ENCODE measurements at places on chromosomes 2 and 18. TPM values are rescaled to one million over a fixed set of nuclear protein-coding genes. Genes with fewer than 3 reads are reported as not detected.

The COLEC12 gene
- 2.4 TPM for polyA plus RNA-seq

The SERPINB10 gene
- not detected for polyA plus RNA-seq

The CHRNG gene
- not detected for polyA plus RNA-seq

The INHBB gene
- 1.4 TPM for polyA plus RNA-seq

The XIRP2 gene
- 0.17 TPM for polyA plus RNA-seq

The SLC5A6 gene
- polyA plus RNA-seq: 3.5 TPM

The GALNT13 gene
- polyA plus RNA-seq: 0.25 TPM

The KIF1A gene
- polyA plus RNA-seq: under 0.01 TPM

All from sigmoid colon (tissue), 7 donors.